Epithelial cell of prostate (primary cell): ENCODE measurements at places on chromosomes 3 and 15.

- no peak for DNase-seq
These were observed 474.7 kb upstream of the IL12A start for GRCh38 chr3:159513867-159514380.

- no peak for DNase-seq
These were observed 40.8 kb downstream of the C3orf62 start for GRCh38 chr3:49236226-49236625.

GRCh38 chr3:65829228-65829627, 209.5 kb downstream of the MAGI1 start:
- DNase-seq, result no peak

DNA sequence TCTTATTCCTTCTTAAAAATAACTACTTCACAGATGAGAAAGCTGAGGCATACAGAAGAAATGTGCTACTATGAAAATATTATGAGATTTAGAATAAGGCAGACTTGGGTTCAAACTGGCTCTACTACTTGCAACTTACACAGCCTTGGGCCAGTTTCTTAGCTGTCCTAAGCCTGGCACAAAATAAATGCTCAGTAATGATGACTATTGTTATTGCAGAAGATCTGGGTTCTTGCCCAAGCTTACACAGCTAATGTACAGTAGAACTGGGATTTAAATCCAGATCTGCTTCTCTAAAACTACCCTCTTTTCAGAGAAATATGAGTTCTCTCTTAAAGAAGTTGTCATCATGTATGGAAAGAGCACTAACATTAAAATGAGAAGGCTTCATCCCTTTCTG, 228.2 kb upstream of the TPRG1 start:
- DNase-seq, result no peak

DNA sequence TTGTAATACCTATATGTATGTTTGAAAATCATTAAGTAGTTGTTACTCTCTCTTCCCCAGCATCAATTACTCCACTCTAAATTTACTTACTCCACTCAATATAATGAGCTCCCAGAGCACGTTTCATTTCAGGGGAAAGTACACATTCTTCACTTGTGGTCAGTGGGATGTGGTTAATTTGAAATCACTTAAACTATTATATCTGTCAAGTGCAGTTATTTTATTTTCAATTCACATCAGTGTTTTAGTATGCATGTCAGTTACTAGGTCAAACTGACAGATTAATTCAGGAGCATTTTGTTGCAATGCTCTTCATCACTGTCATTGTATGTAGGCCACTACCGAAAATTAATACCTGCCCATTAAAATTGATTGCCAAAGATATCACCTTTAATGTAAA, 376.1 kb downstream of the ZIC4 start:
- DNase-seq, result no peak

DNA sequence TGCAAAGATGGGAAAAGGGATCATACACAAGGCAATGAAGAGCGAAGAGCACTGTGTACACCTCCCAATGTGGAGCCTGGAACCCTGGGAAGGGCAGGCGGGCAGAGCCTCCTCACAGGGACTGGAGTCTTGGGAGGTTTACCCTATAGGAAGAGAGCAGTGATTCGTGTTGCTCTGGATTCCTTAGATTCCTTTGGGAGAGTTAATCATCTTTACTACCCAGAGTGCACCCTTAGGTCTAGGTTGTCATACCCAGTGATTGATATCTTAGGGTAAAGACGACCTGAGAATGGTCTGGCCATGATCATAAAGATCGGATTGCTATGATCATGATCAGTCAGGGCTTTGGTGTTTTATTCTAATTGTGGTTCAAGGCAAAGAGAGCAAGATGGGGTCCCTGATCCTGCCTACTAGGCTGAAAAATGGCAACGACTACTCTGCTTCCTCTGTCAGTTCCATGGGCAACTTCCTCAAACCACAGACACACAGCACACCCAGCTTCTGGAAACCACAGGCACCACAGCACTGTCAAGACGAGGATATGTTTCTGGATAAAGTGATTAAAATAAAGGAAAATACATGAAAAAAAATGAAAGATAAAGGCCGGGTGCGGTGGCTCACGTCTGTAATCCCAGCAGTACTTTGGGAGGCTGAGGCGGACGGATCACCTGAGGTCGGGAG, 20.4 kb upstream of the MAP6D1 start:
- peak; percentile 5 for DNase-seq
